ENCODE measurements at places on chromosomes 3 and 15.

DNA sequence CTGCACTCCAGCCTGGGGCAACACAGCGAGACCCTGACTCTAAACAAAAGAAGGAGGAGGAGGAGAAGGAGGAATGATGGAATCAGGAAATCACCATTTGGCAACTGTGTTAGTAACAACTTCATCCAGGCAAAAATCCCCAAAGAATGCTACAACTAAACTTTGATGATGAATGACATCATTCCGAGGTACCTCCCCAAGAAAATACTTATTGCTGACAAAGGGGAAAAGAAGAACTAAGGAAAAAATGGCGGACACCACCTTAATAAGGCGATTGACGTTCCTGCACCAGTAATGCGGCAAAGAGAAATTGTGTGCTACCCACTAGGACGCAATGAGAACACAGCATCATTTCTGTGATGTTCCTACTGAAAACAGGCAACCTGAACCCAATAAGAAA is 78.2 kb upstream of the SLC6A11 start:
- no peak for DNase-seq

GRCh38 chr3:52315977-52316764 is at the start of gene DNAH1:
Gene DNAH1, plus strand, starts transcription at chr3:52316319. Its CDS starts 6,124 bp downstream, at chr3:52322443.
- no peak for DNase-seq

GRCh38 chr15:84689858-84690257 is 26.1 kb downstream of the SEC11A start:
- no peak for DNase-seq

GRCh38 chr15:55782901-55783300 is 39.9 kb upstream of the PRTG start:
- no peak for DNase-seq

DNA sequence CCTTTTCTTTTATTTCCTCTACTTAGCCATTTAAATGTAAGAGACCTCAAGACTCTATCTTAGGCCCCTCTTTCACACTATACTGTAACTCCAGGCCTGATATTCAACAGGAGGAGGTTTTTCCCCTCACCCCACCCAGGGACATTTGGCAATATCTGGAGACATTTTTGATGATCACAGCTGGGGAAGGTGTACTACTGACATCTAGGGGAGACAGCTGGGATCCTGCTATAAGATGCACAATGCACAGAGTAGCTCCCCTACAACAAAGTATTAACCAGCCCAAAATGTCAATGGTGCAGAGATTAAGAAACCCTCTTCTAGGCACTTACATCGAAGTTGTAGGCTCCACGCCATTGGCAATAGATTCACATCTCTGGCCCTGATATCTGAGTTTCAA is 517.5 kb upstream of the UBE2E2 start:
- DNase-seq = no peak

GRCh38 chr3:189630767-189631372 is 319 bp upstream of the TP63 start:
- no peak for DNase-seq

GRCh38 chr3:196641333-196642054 is 2.0 kb downstream of the NRROS start:
- DNase-seq = no peak

- no peak for DNase-seq
Observed at GRCh38 chr3:101243285-101244211, 76.8 kb downstream of the IMPG2 start.

- DNase-seq = no peak
Observed at GRCh38 chr3:18917923-18918322, 230.4 kb upstream of the KCNH8 start.

DNA sequence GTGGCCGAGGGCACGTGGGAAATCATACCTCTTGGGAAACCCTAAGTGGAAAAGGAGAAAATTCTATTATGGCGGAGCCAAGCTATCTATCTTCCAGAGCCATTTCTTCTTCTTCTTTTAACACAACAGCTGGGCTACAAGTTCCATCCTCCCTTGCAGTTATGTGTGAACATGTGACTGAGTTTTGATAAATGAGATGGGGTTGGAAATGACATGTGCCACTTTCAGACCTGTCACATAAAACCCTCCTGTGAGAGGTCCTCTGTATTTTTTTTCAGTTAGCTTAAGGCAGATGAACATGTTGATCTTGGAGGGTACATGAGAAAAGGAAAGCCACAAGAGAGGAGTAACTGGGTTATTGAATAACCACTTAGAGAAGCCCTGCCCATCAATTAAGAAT is 47.9 kb downstream of the AGBL1 start:
- no peak for DNase-seq

DNA sequence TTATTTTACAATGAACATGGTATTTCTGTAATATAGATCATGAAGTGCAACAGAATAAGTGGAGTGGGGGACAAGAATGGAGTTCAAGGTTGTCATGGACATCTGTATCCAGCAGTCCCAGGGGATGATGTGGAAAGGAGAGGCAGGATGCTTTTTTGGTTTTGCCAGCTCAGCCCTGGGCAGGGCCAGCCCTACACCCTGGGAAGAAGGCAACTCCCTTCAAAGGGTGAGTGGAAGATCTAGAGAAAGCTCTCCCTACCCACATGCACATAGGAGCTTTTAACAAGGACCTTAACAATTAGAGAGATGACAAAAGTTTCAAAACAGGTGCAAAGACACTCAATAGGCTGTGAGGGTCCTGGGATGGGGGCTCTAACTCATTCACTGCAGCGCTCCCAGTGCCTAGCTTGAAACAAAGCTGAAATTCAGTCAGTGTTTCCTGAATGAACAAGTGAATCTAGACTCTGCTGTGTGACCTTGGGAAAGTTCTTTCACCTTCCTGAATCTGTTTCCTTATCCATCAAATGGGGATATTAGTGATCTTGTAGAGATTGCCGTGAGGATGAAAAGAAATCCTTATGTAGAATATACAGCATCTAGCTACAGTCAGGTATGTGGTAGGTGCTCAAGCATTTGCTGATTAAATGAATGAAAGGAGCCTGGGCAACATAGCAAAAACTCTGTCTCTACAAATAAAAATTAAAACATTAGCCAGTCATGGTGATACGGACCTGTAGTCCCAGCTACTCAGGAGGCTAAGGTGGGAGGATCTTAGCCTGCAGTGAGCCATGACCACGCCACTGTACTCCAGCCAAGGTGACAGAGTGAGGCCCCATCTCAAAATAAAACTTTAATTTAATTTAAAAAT is 14.3 kb downstream of the BHLHE40 start:
- DNase-seq = no peak

Data from progenitor cell of endocrine pancreas (in vitro differentiated cells).